ENCODE measurements at places on chromosomes 2 and 18.

- no peak for DNase-seq
Measured at GRCh38 chr2:10794876-10795275, 17.7 kb downstream of the PDIA6 start.

GRCh38 chr2:234480337-234480736 is 16.5 kb downstream of the ARL4C start:
- DNase-seq = no peak

DNA sequence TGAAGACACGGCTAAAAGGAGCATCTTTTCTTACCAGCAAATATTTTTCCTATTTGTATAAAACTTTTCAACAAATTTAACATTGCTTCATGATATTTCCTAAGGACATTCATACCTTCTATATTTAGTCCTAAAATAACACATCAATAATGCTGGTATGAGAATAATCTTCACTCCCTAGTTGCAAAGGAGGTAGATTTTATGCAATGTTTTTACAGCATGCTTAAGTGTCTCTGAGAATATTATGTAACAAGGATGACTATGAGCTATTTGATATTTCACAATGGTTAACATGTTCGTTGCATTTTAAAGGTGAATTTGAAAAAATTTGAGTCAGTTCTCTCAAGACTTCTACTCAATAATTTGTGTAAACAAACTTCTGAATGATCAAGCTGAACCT is 506.7 kb downstream of the NUP35 start:
- DNase-seq = no peak

DNA sequence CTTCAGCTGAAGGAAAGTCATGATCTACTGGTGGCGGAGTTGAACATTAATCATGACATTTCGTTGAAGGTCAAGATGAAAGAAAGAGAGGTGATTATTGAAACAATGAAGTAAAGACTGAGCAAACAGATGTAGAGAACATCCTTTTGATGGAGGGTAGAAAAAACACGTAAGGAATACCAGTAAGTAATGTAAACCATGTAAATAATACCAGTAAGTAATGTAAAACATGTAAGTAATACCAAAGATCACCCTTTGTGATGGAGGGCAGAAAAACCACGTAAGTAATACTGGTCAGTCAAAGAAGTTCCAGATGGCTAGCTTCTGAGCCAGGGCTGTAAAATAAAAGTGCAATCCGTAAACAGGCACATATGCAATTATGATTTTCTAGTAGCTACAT is 1387.7 kb downstream of the SUCLG1 start:
- DNase-seq = no peak

- DNase-seq = peak; percentile 8
Measured at GRCh38 chr2:147910990-147911473, 66.2 kb downstream of the ACVR2A start.

GRCh38 chr2:170227951-170228350 is 50.0 kb downstream of the MYO3B start:
- no peak for DNase-seq

- DNase-seq = no peak
Measured at GRCh38 chr2:106584304-106584954, 97.3 kb downstream of the CD8B2 start.

GRCh38 chr2:182694189-182694588 is 21.9 kb upstream of the DNAJC10 start:
- DNase-seq = no peak

GRCh38 chr2:20103530-20103929 is 52.1 kb upstream of the LAPTM4A start:
- DNase-seq = no peak

DNA sequence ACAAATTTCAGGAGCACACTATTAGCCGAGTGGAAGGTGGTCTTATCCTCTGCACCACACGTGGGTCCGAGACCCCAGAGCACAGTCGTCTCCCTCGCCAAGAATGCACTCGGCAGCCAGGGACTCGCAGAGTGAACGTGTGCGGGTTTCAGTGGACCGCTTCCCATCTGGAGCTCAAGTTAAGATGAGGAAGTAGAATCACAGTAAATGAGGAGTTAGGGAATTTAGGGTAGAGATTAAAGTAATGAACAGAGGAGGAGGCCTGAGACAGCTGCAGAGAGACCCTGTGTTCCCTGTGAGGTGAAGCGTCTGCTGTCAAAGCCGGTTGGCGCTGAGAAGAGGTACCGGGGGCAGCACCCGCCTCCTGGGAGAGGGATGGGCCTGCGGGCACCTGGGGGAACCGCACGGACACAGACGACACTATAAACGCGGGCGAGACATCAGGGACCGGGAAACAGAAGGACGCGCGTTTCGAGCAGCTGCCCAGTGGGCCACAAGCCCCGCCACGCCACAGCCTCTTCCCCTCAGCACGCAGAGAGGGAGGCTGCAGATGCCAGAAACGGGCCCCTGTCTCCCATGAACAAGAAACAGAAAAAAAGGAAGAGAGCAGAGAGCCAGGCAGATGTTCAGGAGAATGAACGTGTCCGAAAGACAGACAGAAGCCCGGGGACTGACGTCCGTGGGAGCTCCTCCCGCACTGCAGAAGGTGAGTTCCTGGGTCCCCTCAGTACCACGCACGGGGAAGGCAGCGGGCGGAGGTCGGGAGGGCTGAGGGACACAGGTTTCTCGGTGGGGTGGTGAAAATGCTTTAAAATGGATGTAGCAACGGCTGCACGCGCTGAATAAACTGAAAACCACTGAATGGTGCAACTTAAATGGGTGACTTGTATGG is 5.4 kb upstream of the KCNG2 start:
- DNase-seq = no peak

- DNase-seq = no peak
Measured at GRCh38 chr18:49841236-49842217, 28.2 kb upstream of the ACAA2 start.

- DNase-seq = no peak
Measured at GRCh38 chr2:46812361-46813019, 103.1 kb downstream of the MCFD2 start.

DNA sequence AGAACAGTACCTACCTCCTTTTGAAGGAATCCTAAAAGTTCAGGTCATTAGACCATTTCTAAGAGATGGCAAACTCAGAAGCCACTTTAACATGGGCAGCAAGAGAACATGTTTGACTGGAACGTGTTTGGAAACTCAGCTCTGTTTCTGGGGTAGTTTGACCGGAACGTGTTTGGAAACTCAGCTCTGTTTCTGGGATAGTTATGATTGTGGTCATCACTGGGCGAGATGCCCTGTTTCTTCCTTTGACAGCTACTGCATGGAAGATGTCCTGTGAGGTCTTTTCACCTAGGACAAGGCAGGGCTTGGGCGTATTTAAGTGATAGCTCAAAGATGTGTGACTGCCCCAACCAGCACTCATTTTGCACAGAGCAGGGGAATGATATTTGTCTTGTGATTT is 19.9 kb upstream of the SERPINB13 start:
- no peak for DNase-seq

DNA sequence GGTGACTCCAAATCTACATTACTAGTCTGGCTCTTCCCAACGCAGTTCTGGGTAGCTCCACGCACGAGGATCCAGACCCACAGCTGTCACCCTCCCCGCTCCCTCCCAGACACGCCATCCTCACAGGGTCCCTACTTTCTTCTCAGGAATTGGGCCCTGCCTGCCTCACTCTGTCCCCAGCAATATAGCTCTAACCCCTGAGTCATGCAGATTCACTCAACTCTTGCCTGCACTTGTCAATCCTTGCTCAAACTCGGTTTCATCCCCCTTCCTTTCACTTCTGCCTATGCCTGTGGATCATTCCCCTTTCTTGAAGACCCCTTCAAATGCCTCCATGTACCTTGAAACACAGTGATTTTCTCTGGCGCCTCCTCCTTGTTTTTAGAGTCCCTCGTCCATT is 5.0 kb downstream of the ST8SIA5 start:
- no peak for DNase-seq

DNA sequence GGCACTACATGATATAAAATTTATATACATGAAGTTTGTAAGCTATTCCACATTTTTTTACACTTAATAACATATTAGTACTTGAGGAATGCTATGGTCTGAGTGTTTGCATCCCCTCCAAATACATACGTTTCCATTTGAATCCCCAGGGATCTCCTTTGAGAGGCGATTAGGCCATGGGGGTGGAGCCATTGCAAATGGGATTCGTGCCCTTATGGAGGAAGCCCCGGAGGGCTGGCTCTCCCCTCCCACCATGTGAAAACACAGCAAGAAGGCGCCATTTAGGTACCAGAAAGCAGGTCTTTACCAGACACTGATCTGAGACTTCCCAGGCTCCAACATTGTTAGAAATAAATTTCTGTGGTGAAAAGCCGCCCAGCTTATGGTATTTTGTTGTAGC is 20.8 kb upstream of the MBP start:
- DNase-seq = no peak

DNA sequence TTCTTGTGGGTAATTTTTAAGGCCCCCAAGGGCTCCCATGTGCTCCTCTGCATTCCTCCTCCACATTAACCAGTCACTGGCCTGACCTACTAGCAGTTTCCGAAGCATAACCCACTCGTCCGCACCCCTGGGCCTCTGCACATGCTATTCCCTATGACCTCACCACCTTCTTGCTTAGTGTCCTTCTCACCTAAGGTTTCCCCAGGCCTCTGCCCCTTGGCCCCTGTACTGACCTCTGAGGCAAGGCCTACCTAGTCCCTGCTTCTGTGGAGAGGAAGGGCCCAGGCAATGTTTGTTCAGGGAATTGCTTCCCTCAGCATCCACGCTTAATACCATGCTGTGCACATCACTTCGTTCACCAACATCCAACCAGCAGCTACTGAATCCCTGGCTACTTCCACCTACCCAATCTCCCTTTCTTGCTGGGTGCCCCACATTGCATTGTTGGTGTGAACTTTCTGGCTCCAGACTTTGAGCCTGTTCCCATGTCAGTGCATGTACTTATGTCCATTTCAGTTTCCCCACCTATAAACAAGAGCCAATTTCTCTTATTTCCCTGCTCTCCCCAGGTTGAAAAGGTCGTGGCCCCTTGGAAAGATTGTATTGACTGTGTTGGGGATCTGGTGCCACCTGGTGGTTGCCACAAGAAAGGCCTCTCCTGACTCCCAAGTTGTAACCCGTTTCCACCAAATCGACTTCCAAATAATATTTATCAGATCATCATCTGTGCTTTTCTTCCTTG is 19.2 kb upstream of the TMEM177 start:
- no peak for DNase-seq

DNA sequence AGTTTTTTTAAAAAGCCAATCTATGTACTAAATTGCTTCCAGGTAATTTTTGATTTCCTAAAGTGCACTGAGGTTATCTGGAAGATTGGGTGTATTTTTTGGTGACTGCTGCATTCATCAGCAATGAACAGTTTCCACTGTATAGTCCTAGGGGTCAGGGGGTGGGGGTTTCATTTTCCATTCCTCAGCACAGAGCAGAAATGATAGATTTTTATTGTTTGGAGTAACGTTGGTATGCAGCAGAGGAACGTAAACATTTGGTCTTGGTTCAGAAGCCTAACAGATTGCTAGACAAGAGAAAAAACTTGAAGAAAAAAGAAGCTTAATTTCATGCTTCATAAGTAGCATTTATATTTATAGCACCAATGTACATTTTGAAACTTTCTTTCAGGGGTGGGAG is 54.9 kb downstream of the ZCCHC2 start:
- DNase-seq = no peak

DNA sequence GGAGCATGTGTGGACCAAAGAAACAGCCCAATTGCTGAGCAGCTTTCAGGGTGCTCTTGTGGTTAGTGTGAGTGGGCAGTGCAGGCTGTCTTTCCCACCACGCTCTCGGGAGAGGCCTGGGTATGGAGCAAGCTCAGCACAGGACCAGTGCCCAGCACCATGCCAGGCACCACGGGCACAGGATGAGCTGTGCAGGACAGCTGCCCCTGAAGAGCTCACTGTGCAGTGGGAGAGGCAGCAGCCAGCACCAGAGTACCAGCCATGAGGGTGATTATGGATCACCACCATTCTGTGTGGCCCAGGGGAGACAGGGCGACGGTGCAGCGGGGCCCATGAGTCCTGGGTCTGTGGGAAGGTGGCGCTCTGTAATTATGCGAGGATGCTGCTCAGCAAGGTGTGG is 29.7 kb upstream of the FAHD2A start:
- no peak for DNase-seq

- DNase-seq = no peak
Measured at GRCh38 chr18:70522183-70522680, 233.4 kb downstream of the SOCS6 start.

GRCh38 chr2:66364495-66365333 is 70.2 kb upstream of the MEIS1 start:
- no peak for DNase-seq

GRCh38 chr18:66895631-66896030 is 291.7 kb upstream of the CDH19 start:
- no peak for DNase-seq

- no peak for DNase-seq
Measured at GRCh38 chr18:27062802-27063201, 122.3 kb downstream of the CHST9 start.

GRCh38 chr2:16284941-16285625 is 344.7 kb downstream of the MYCN start:
- no peak for DNase-seq

DNA sequence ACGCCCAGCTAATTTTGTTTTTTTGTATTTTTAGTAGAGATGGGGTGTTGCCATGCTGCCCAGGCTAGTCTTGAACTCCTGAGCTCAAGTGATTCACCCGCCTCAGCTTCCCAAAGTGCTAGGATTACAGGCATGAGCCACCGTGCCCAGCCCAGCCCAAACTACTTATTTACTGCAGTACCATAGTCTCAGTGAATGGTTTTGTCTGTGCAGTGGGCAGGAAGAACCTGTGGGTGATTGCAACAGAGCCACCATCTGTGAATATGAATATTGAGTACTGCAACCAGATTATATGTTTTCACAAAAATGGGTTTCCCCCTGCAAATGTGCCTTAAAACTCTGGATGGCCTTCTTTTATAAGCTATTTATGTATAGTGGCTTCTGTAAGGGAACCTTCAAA is 9.1 kb downstream of the MPPE1 start:
- DNase-seq = no peak

- DNase-seq = no peak
Measured at GRCh38 chr2:236085647-236086046, 82.5 kb downstream of the GBX2 start.

DNA sequence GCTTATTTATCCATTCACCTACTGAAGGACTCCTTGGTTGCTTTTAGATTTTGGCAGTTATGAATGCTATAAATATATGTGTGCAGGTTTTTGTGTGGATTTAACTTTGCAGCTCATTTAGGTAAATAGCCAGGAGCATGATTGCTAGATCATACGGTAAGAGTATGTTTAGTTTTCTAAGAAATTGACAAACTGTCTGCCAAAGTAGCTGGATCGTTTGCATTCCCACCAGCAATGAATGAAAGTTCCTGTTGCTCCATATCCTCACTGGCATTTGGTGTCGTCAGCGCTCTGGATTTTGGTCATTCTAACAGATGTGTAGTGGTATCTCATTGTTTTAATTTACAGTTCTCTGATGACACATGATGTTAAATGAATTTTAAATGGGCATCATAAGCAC is 8.7 kb upstream of the DIPK1C start:
- no peak for DNase-seq

- DNase-seq = no peak
Measured at GRCh38 chr2:205768341-205768740, 86.0 kb downstream of the NRP2 start.
